ENCODE measurements at places on chromosomes 7 and 10.

- DNase-seq, result no peak
Measured at GRCh38 chr10:101875068-101875688, 31.6 kb upstream of the KCNIP2 start.

- no peak for DNase-seq
Measured at GRCh38 chr10:29957236-29957635, 102.2 kb downstream of the JCAD start.

DNA sequence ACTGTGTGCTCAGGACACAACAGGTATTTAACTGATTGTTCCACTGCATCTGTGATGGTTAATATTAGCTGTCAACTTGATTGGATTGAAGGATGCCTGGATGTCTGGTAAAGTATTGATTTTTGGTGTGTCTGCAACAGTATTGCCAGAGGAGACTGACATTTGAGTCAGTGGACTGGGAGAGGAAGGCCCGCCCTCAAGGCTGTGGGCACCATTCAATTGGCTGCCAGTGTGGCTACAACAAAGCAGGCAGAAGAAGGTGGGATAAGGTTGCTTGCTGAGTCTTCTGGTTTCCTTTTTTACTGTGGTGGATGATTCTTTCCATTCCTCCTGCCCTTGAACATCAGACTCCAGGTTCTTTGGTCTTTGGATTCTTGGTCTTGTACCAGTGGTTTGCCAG lies 137.1 kb upstream of the FAM13C start:
- no peak for DNase-seq

DNA sequence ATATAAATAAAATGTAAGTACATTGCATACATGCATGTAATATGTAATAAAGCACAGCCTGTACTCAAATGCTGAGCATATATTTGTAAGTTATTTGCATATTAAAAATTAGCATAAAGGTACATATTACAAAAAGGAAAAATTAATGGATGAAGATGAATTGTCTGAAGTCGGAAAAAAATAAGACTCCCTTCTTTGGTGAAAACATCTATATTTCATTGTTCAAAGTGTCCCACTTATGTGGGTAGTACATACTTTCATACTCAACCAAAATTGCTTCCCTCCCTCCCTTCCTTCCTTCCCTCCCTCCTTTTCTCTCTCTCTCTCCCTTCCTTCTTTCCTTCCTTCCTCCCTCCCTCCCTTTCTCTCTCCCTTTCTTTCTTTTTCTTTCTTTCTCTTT lies 498.1 kb downstream of the MAGI2 start:
- DNase-seq, result no peak
